Lung (tissue), 17 donors: ENCODE measurements at places on chromosomes 11 and 22.

GRCh38 chr11:9660886-9661285 lies 3.0 kb upstream of the SWAP70 start:
- no peak for DNase-seq

DNA sequence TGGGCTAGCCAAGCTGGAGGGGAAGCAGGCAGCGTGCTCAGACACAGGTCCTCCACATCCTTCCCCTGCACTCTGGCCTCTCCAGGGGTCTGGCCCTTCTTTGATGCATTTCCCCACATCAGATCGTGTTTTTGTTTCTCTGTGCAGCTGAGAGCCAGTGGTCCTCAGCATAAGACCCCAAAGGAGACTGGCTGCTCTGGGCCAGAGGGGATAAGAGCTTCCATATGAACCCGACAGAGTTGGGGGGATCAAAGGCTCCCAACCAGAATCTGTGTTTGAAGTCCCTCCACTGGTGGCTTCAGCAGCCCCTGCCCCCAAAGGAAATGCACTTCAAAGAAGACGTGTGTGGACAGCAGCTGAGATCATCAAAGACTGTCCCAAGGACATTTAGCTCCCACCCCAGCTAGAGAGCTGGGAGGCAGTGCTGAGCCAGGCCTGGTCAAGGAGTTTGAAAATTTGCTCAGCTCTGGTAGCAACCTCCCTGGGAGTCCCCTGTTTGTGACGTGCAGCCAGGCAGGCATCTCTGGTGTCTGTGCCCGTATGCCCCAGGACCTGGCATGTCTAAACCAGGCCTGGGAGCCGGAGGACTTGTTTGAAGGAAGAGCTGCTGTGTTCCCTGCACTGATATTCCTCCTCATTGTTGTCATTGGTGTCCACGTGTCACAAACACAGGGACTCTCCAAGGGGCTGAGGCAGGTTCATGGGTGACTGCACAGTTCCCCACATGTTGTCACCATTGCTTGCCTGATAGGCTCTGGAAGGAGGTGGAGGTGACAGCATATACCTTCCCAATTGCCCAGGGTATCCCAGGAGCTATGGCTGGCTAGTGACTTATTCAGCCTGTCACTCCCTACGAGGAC lies 99.0 kb downstream of the AMOTL1 start:
- DNase-seq, result peak; percentile 25

- no peak for DNase-seq
These were observed 112.9 kb upstream of the GRK3 start for GRCh38 chr22:25451480-25452114.

GRCh38 chr11:12182302-12182675 lies 71.9 kb downstream of the MICAL2 start:
- peak; percentile 25 for DNase-seq

DNA sequence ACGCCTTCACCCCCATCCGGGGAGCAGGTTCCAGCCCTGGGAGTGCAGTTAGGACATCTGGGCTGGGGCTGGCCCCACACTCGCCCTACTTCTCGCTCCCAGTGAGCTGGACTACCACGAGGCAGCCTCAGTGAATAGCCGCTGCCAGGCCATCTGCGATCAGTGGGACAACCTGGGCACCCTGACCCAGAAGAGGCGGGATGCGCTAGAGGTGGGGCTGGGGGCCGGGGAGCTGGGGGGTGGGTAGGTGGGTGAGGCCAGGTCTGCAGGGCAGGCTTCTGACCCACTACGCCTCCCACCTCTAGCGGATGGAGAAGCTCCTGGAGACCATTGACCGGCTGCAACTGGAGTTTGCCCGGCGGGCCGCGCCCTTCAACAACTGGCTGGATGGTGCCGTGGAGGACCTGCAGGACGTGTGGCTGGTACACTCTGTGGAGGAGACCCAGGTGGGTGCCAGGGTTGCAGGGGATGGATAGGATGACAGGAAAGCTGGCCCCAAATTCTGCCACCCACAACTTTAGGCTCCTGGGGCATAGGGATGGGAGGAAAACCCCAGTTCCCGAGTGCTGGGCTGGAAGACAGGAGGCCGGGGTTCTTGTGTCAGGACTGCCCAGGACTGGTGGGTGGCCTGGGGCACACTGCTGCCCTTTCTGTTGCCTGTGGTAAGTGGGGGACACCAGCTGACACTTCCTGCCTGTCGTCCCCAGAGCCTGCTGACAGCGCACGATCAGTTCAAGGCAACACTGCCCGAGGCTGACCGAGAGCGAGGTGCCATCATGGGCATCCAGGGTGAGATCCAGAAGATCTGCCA lies 8.3 kb downstream of the CTSF start:
- DNase-seq, result no peak

DNA sequence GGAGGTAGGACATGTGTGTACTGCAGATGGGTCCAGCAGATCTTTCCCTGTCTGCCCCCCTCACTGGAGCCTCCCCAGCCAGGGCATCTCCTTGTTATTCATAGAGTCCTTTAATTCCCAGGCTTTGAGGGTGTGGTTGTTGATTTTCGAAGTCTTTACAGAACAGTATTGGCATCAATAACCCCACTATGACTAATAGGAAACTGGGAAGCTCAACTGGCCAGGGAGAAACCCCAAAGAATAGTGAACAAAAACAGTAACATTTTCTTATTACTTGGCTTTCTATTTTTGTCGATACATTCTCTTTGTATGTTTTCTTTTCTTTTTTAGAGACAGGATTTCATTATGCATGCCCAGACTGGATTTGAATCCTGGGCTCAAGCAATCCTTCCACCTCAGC lies 57.9 kb downstream of the NF2 start:
- no peak for DNase-seq

DNA sequence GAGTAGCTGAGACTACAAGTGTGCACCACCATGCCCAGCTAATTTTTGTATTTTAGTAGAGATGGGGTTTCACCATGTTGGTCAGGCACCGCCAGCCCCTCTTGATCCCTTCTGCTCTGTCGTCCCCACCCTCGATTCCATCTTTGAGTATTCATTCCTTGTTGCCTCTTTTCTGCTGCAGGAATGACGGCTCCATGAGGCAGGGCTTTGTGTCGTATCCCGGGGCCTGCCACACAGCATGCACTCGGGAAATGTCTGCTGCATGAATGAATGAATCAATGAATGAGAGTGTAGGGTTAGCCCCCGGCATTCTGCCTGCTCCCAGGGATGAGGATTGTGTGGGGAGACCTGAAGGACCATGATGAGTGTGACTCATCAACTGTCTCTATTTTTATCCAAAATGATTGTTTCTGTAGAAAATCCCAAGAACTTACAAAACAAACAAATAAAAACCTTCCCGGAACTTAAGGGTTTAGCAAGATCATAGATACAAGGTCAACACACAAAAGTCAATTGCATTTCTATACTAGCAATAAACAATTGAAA lies 54.6 kb upstream of the SLC22A12 start:
- DNase-seq, result no peak

DNA sequence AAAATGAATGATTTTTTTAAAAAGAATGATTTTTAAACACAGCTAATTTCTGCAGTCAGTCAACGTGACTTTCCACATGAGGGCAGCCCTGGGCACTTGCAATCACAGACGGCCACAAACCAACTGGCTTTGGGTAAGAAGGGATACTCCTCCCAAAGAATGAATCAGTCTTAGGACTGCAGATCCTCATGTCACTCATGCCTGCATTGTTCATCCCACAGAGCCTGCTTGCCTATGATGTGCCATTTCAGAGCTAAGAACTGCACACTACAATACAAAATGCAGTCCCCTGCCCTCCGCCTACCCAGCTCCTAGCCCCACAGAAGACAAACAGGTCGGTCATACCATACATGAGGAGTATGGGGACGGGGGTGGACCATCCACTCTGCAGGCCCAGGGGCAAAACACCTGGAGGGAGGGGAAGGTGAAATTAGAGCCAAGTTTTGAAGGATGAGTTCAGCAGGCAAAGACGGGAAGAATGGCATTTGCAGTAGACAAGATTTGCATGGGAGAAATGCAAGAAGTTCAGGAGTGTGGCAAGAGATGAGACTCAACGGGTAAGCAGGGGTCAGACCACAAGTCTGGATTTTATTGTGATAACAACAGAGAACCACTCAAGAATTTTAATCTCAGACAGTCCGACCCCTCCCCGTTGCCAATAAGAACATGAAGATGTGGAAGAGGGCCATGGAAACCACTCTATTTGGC lies 24.7 kb downstream of the PACSIN2 start:
- peak; percentile 39 for DNase-seq

DNA sequence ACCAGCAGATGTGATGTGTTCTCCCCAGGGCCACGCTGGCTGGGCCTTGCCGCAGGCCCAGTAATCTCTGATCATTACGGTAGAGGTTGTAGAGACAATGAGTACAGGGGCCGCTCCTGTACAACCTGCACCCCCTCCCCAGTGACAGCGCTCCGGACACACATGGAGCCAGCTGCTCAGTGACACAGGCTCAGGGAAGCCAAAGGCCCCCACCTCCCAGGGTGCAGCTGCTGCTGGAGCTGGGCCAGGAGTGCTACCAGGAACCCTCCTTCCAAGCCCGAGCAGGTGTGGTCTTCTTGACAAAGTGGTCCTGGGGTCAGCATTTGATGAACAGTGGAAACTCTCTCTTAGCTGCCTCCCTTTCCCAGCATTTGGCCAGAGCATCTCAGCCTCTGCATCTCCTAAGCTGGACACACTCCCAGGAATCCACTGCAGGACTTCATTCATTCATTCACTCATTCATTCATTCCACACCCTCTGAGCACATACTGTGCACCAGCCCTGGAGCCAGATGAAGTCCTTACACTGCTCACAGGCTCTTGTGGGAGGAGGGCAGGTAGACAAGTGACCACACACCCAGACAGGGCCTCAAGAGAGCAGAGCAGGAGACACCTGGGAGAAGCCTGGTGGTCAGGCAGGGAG lies 49.6 kb upstream of the MPEG1 start:
- no peak for DNase-seq

- DNase-seq, result no peak
These were observed 72.8 kb downstream of the CHST1 start for GRCh38 chr11:45592636-45593035.
